CD4-positive, alpha-beta T cell treated with Interleukin-15 for 4 hours (primary cell): ENCODE measurements at places on chromosomes 2 and 18.

DNA sequence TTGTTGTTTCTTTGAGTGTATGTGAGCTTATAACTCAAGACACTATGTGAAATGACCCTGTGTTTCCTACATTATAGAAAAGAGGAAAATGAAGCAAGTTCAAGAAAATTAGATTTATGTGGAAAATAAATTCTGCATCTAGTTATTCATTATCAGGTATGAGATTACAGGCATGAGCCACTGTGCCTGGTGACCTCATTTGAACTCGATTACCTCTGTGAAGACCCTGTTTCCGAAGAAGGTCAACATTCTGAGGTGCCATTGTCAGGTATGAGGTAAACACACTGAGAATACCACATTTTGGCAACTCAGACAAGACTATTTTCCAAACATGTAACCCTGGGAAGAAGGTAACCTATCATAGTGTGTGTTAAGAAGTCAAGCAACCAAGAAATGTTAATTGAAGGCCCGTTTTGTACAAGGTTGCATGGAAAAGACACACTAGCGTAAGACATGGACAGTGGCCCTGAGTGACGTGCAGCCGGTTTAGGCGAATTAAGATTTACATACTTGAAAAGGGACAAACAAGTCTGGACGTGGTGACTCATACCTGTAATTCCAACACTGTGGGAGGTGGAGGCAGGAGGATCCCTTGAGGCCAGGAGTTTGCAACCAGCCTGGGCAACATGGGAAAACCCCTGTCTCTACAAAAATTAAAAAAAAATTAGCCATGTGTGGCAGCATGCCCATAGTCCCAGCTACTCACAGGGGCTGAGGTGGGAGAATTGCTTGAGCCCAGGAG, 186.6 kb downstream of the NEDD4L start:
- no peak for DNase-seq

DNA sequence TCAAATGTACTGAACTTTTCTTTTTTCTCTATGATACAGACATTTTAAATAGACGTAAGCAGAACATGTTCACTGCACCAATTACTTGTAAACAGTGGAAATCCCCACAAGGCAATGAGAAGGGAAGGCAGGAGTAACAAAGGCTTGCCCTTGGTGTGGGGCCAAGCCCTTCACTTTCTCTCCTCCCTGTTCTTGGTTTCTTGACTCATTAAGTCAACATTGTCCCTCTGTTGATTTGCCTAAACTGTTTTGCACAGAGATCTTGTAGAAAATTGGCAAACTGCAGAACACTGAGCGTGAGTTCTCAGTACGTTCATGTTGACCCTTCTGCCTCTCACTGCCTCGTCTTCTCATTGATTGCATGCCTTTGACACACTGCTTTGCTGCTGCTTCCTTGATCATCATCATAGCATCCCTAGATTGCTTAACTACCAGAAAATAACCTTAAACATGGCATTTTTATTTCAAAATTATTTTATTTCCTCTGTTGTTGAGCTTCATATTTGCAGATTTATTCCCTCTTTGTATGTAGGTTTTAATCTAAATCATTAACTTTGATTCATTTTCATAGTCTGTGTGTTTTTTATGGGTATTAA, 257.7 kb downstream of the PTGR3 start:
- peak; percentile 51 for DNase-seq

DNA sequence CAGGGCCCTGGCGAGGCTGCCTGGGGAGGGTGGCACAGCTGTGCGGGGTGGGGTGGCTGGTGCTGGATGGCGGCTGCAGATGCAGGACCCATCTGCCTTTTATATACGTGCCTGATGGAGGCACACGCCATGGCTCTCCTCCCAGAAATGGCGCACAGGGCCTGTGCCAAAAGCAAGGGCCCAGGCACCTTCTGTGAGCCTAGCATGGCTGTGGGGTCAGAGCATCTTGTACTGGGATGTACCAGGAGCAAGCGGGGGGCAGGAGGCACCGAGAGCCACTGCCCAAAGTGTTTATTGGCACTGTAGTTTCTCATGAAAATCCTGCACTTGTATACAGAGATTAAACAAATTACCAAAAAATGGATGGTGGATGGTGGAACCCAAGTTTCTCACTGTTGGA, 724.1 kb downstream of the GALR1 start:
- no peak for DNase-seq

GRCh38 chr2:61338447-61338846, 132.4 kb downstream of the USP34 start:
- DNase-seq, result no peak

DNA sequence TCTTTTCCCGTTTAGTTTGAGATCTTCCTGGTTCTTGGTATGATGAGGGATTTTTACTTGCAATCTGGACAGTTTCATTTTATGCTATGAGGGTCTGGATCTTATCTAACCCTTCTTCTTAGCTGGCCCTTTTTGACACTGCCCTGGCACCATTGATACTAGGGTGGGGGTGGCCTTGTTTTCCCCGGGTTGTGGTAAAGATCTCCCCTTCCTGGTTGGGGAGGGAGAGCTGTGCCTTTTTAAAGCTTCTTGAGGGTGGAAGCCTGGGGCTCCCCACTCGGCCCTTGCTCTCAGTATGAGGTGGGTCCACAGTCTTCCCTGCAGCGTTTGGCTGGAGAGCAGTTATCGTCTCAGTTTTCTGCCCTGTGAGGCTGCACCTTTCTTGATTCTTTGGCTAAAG, 66.1 kb downstream of the ASB1 start:
- no peak for DNase-seq

- no peak for DNase-seq
Measured at GRCh38 chr18:28575123-28575522, 398.2 kb upstream of the CDH2 start.

- DNase-seq, result no peak
Measured at GRCh38 chr2:127630864-127631540, 15.0 kb upstream of the GPR17 start.

DNA sequence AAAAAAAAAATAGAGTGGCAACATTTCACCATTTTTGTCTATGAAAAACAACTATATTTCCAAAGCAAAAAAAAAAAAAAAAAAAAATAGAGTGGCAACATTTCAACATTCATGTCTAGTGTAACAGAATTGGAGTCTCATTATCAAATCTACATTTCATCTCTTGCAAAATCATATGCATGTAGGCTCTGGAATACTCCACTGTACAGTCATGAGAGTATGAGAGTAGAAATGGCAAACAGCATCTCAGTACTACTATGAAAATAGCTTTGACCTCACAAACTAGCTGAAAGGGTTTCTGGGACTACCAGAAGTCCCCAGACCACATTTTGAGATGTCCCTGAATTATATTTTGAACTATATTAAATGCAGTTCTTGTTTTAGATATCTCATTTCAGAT, 82.8 kb downstream of the SMAD2 start:
- DNase-seq, result no peak

GRCh38 chr2:234858790-234859329, 93.0 kb upstream of the SH3BP4 start:
- no peak for DNase-seq

GRCh38 chr2:165497659-165498317, 28.3 kb downstream of the CSRNP3 start:
- DNase-seq, result no peak

DNA sequence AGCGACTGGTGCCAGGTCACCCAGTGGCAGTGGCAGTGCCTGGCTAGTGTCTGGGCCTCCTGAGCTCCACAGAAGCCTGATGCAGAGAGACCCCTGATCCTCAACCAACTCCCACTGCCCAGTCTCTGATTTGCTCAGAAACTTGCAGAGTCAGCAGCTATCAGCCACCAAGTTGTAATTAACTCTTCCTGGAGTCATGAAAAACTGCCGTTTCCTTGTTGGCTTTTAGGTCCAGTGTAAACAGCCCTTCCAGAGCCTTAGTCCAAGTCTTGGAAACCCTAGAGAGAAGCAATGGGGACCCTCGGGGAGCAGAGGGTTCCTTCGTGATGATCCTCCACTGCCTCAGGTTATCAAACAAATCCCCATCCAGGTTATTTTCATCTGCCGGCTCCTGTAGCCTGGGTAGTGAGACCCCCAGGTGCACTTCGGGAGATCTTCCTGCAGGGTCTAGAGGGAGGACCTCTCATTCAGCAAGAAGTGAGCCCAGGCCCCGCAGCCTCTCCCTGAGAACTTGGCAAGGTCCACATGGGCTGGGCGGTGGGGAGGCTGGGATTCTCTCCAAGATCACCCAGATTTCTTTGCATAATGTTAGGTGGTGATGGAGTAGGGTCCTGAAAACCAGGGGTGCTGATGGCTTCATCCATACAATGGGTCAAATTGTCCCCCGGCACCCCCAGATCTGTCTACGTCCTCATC, 137.7 kb upstream of the HDAC4 start:
- DNase-seq, result no peak

GRCh38 chr2:186702501-186702900, 8.6 kb downstream of the FAM171B start:
- DNase-seq, result no peak

DNA sequence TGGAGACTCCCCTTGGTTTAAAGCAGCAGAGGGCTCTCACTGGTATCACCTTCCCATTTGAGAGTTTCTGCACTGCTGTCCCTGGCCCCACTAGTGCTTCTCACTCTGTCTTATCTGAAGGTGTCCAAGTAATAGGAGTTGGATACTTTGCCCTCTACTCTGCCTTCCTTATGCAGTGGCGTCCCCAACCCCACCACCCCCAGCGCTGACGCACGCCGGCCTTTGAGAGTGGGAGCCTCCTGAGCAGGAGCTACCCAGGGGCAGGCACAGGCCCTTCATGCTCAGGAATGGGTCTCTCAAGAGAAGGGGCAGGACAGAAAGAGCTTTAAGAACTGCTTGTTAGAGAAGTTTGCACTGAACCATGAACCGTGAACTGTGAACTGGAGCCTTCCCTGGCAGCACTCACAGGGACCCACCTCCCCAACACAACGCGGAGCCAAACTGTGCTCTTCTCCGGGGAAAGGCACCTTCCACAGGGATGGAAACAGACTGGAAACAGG, 3.3 kb downstream of the CIB4 start:
- no peak for DNase-seq

DNA sequence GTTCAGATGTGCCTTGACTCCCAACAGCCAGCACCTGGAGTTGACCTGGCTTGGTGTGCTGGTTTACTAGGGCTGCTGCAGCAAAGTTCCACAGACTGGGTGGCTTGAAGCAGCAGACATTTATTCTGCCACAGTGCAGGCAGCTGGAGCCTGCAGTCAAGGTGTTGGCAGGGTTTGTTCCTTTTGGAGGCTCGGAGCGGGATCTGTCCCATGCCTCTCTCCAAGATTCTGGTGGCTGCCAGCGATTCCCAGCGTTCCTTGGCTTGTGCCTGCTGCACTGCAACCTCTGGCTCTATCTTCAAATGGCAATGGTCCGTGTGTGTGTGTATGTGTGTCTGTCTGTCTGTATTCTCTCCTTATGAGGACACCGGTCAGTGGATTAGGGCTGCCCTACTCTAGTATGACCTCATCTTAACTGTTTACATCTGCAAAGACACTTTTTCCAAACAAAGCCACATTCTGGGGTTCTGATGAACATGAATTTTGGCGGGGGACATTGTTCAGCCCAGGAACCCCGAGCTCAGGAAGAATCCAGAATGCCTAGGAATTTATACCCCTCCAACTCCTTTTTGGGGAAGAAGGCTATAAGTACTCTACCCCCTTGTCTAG, 44.7 kb upstream of the TMEM131 start:
- no peak for DNase-seq

DNA sequence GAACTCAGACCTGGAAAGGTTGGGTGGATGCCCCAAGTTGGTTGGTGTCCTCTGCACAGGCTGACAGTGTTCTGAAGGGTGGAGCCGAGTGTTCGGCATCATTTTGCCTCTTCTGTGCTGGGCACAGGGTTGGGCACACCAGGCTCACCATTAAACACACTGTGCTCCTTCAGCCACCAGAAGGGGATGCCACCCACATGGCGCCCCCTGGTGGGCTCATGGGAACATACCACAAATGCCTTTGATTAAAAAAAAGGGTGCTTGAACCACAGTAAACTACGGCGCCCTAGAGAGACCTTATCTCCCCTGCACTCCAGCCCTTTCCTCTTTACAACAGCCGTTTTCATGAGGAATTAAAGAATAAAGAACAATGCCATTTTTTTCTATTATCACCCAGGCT, 89.4 kb downstream of the CELF4 start:
- DNase-seq, result no peak

DNA sequence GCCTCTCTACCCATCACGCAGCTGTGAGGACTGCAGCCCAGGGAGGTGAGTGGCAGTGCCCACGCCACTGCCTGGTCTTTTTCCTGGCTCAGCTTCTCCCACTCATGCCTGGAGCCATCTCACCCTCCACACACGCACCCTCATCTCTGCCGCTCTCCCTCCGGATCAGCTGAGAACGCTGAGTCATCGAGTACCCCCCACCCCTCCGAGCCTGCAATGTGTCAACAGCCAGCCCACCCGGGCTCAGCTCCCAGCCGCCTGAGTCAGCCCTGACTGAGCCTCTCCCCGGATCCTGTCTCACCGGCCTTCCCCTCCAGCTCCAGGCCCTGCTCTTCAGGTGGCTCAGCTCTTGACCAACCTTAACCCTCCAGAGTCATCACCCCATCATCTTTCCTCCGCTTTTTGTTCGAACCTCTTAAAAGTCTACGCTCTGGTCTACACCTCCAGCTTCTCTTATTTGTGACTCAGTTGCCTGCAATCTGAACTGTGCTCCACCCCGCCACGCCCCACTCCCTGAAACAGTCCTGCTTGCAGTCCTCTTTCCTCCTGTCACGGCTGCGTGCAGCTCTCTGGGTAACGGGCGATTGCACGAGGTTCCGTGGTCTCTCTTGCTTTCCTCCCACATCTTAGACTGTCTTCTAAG, 94.4 kb upstream of the ASAP2 start:
- no peak for DNase-seq

DNA sequence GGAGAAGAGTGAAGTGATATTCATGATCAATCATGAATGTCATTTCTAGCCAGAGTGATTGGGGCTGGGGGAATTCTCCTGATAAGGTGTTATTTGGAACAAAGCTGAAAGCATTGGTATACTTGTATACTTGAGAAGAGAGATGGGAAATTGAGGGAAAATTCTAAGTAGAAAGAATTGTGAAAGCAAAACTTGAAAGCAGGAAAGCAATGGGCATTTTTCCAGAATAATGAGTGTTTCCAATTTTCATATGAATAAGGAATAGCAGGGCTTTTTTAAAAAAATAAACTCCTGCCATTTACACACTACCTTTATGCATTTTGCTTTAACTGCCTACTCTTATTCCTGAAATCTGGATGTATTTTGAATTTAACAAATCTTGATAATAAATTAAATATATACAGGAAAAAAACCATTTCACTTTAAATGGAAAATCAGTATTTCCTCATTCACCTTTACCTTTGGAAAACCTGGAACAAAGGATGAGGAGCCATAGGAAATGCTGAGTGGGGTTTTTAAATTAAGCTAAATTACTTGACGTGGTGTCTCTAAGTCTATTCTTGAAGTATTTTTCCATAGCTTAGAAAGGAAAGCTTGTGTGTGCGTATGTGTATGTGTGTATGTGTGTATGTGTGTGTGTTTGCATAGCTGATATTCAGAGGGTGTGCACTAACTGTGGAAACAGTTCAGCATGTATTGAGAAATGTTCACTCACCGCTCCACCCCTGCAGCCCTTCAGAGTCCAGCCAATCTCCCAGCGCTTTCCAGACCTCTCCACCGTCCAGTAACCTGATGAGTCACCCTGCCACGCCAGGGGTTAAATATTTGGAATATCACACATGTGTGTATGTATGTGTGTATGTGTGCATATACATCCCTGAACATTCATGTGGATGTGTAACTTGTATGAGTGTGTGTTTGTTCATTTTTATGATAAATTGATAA, 427.3 kb downstream of the THSD7B start:
- DNase-seq, result no peak
